ENCODE measurements at places on chromosomes 3 and 15.

- no peak for DNase-seq
These were observed 144.8 kb downstream of the PDCD6IP start for GRCh38 chr3:33943277-33943676.

DNA sequence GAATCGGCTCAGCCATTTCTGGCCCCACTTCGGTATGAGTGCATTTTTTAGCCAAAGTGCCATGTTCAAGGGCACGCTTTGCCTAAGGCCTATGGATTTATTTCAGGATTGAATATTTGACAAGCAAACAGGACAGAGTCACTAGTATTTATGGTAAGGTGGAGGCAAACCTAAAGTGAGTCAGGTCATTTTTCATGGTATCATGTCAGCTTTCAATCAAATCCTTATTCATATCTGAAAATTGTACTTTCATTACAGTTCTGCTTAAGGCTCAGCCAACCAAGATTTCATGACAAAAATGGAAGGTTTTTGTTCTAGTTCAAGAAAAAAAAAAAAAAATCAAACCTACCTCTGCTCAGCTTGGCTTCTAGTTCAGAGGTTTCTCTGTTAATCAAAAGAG lies 30.5 kb upstream of the ICE2 start:
- DNase-seq: no peak

GRCh38 chr3:2851835-2852234 lies 258.3 kb downstream of the IL5RA start:
- peak; percentile 82 for DNase-seq

- peak; percentile 47 for DNase-seq
These were observed 654.5 kb upstream of the CFAP20DC start for GRCh38 chr3:59704292-59704691.

DNA sequence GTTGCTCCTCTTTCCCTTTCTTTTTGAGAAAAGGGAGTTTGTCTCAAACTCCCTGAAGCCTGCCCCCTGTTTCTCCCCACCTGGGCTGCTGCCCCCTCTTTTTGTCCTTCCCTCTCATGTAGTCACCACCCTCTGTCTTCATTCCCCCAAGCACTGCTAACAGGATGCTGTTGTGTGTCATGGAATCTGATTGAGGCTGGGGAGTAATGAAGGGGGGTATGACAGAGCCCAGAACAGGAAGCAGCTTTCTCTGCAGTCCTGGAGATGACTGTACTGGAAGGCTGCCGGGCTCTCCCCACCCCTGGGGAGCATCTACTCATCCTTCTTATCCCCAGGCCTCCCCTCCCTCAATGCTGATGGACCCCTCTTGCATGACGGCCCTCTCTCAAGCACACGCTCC lies 181.6 kb downstream of the ABHD5 start:
- DNase-seq: no peak

DNA sequence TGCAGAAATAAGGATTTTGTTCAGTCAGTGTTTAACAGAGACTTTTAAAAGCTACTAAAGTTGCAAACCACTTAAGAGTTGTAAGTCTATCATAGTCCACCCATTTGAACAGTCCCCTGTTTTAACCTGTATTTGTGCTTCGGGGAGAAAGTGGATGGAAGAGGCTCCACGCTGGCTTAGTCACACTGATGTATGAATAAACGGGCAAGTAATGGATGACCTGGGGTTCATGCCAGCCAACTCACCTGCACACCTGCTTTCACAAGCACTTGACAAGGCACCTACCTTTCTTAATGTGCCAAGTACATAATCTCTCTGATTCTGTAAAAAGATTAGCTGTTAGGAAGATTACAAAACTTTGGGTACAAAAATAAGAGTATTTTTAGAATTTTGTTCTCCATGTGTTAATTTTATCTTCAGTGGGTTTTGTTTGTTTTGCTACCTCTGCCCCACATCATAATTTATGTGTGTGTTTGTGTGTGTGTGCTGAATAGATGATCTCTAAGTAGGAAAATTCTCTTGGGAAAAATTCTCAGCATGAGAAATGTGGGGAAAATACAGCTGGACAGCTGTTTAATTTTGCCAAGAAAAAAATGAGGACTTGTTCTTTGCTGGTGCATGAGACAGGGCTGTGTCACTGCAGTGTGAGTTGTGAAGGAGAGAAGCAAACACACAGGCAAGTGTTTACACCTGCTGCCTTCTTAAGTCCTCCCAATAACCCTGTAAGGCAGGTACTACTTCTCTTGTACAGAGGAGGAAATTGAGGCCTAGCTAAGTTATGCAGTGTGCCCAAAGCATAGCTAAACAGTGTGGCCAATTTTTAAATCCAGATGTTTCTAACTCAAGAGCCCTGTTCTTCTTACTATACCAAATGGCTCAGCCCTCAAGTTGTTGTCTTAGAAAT lies 181.2 kb upstream of the IL12A start:
- DNase-seq: no peak

DNA sequence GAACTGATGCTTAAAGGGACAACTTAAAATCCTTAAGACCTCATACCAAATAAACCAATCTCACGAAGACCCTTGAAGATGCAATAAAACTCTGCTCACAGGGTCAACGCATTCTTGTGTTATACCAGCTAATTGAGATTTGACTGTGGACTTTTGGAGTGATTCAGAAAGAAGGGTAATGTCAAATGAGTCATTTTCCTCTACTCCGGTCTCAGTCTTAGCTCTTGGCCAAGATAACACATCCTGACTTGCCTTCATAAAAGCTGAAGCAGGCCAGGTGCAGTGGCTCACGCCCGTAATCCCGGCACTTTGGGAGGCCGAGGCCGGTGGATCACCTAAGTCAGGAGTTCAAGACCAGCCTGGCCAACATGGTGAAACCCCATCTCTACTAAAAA lies 3.8 kb downstream of the PKM start:
- DNase-seq: no peak

DNA sequence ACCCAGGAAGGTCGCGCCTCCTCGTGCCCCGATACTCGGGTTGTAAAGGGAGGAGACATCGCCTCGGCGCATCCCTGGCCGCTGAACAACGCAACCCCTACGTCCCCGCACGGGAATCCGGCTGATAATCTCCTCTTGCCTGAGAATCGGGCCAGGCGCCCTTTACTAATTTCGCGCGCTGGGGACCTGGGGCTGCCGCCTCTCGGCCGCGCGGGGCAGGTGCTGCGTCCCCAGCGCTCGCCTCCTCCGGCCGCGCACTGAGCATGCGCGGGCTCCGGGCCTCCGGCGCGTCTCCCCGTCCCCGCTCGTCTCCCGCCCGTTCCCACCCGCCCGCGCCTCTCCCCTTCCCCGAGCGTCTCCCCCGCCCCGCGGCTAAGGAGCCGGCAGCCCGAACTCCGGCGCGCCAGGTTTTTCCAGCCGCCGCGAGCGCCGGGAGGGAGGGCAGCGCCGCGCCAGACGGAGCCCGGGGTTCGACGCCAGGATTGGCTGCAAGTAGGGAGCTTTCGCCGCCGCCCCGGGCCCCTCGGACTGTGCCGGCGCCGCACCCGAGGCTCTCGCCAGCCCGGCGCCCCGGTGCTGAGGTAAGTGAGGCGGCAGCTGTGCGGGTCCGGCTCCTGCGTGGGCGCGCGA lies at the start of gene CNTN4:
Gene CNTN4 (plus strand): TSS at position 469 of the 630 bp plus-strand sequence.
- peak; percentile 94 for DNase-seq

DNA sequence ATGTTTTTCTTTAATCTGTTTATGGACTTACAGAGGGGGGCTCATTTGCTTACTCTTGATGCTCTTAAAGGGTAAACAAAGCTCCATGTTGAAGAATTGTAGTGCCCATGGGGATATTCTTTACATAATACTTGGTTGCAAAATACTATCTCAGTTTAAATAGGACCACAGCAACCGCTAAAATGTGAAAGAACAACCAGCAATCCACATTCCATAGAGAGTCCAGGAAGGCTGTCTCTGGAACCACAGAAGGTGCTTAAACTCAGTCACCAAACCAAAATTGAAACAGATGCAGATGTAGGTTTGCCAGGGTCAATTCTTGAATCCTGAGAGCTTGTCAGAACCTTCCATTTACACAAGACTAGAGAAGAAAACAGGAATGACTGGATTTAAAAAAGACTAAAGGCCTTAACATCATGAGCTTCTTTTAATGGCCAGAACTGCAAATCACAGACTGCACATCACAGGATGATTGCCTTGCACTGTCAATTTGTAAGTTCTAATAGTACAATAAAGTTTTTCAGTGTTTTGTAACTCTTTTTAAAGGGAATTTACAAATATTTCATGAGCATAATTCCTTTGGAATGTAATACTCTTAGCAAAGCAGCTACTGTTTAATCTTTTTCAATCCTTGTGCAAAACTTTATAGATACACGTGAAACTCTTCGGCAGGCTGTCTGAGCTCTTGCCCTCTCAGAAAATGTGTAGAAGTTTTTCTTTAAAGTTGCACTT lies 661.6 kb downstream of the SI start:
- DNase-seq: no peak

DNA sequence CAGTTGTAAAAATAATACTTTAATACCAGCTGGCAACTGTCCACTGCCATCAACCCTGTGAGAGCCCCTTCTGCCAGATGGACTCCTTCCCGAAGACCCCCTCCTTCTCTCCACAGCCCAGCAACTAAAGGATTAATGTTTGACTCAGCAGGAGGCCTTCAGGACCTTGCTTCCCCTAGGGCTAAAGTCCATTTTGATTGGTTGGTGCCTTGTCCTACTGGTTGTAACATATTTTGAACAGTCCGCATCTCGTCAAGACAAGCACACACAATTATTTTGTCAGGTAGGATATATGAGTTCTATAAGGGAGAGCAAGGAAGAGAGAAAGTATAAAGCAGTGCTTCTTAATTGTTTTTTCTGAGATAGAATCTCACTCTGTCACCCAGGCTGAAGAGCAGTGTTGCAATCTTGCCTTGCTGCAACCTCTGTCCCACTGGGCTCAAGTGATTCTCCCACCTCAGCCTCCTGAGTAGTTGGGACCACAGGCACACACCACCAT lies 18.6 kb downstream of the ACOX2 start:
- DNase-seq: no peak

DNA sequence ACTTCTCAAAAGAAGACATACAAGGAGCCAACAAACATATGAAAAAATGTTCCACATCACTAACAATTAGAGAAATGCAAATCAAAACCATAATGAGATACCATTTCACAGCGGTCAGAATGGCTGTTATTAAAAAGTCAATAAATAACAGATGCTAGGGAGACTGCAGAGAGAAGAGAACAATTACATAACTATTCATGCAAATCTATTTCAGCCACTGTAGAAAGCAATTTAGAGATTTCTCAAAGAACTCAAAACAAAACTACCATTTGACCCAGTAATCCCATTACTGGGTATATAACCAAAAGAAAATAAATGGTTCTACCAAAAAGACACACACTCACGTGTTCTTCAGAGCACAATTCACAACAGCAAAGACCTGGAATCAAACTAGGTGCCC lies 116.3 kb downstream of the VPS13C start:
- no peak for DNase-seq

DNA sequence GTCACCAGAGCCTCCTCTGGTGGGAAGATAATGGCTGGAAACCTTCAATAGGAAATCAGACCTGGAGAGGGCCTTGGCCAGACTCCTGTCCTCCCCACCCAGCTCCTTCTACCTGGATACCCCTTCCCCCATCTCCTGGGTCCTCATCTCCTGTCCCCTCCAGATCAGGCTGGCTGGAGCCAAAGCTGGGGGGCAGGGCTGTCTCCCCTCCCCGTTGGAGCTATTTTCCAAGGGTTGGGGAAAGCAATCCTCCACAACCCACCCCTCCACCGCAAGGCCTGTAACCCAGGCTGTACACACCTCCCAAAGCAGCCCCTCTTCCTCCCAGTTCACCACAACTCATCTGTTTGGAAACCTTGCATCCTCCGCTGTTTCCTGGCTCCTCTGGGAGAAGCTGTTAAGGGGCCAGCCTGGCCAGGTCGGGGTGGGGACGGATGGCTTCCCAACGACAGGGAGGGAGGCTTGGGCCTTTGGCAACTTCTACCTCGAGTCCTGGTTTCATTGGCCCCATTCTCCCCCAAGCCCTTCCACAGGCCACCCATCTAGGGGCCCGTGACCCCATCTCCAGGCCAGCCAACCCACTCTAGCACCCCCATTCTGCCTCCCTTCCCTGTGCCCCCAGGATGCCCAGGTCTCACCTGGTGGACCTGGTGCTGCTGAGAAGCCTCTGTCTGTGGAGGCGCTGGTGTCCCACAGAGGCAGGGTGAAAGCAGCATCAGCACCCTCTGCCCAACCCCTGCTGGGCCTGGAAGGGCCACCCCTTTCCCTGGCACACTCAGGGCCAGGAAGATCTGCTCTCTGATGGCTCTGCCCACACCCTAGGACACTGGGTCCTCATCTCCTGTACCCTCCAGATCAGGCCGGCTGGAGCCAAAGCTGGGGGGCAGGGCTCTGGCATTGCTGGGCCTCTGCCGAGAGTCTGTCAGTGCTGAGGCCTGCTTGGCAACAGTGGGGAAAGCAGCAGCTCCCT lies 22.1 kb upstream of the GOLGA6C start:
- DNase-seq: no peak

- peak; percentile 89 for DNase-seq
These were observed 15.7 kb downstream of the KIF9 start for GRCh38 chr3:47266709-47267489.

GRCh38 chr3:48469046-48469915 lies 22.7 kb downstream of the ATRIP start:
- no peak for DNase-seq

- no peak for DNase-seq
These were observed 21.0 kb downstream of the IFT122 start for GRCh38 chr3:129461022-129461421.

DNA sequence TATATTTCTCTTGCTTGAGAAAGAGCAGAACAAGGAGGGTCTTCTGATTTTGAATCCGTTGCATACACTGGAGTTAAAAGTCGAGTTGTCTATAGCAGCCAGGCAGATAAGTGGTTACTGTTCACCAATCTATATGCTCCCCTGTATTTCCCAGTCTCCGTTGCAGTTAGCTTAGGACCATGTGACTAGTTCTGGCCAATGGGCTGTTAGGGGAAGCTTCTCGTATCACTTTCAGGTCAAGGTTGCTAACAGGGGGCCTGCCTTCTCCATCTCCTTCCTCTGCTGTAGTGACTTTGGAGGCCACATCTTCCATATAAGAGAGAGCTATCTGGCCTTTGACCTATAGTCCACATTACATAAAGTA lies 188.5 kb upstream of the KBTBD8 start:
- no peak for DNase-seq

DNA sequence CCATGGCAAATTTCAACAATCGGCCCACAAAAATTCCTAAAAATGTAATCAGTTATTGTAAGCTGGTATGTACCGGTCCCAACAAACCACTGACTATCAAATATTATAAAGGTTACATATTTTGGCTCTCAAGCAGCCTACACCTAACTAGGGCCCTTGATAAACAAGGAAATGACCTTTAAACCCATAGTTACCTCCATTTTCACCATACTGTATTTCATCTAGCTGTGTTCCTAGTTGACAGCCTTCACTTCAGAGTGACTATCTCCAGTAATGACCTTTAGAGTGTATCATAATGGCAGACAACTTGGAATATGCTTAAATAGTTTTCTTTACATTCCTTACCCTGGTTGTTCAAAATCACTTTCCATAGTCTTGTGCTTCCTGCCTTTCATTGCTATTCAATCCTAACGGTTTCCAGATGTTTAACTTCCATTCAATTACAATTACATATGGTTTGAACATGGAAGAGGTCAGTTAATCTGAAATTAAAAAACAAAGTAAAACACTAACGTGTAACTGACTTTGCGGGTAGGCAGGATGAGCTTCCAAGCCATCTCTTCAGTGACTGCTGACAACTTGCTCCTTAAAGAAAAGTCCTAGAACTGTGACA lies 111.9 kb upstream of the TSC22D2 start:
- peak; percentile 63 for DNase-seq

Measured in muscle of back (tissue), 13 donors.